B cell (primary cell): ENCODE measurements at places on chromosomes 1 and 21. TPM values are rescaled to one million over a fixed set of nuclear protein-coding genes. Genes with fewer than 3 reads are reported as not detected.

GRCh38 chr21:35882791-35883240, 177.5 kb downstream of the SETD4 start:
- H3K27me3 ChIP-seq = no peaks in the 10 kb centered on the region
- no peaks in the 10 kb centered on the region for H3K4me1 ChIP-seq
- H3K4me3 ChIP-seq = no peak overlapping the region
- no peaks in the 10 kb centered on the region for H3K36me3 ChIP-seq
- no peak for DNase-seq
- H3K27ac ChIP-seq = no peak overlapping the region

DNA sequence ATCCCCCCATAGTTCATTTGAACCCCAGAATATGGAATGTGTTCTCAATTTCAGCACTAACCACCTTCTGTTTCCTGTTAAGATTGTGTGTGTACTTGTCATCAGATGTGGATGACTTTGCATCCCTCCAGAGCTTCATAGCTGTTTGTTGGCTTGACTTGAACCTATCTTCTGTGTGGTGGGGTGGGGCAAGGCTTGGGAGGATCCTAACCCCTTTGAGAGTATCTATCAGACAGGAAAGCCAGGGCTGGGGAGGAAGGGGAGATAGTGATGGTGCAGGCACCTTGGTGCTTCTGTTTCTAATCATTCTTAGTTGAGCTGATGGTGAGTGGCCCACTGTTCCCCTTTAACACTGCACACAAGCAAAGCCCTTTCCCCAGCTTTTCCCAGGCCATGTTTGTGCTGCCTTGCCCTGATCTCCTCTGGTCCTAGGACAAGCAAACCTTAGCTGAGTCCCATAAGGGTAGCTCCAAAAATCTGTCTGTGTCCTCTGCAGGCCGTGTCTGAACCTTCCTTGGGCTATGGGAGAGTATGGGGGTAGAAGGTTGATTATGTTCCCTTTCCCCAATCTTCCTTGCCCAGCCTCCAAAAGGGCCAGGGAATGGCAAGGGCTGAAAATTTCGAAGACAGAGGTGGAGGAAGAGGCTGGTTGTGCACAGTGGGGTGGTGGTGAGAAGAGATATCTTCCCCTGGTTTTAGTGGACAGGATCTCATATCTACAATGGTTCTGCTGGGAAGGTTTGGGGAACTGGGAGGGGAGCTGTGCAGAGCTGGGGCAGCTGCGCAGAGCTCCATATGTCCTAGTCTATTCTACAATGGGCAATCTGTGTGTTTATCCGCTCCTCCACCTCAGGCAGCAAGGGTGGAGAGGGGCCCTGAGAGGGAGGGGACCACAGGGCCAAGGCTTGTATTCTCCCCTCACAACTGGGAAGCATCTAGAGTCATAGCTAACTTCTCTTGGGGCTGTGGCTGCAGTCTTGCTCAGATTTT, 1.4 kb downstream of the NHLH1 start:
- H3K4me3 ChIP-seq = no peak overlapping the region
- DNase-seq = no peak
- no peaks in the 10 kb centered on the region for H3K4me1 ChIP-seq
- H3K27me3 ChIP-seq = no peaks in the 10 kb centered on the region

- H3K27me3 ChIP-seq = no peaks in the 10 kb centered on the region
- no peaks in the 10 kb centered on the region for H3K4me1 ChIP-seq
- no peak for DNase-seq
- no peak overlapping the region for H3K4me3 ChIP-seq
These were observed 729.6 kb upstream of the PTBP2 start for GRCh38 chr1:95991787-95992520.

DNA sequence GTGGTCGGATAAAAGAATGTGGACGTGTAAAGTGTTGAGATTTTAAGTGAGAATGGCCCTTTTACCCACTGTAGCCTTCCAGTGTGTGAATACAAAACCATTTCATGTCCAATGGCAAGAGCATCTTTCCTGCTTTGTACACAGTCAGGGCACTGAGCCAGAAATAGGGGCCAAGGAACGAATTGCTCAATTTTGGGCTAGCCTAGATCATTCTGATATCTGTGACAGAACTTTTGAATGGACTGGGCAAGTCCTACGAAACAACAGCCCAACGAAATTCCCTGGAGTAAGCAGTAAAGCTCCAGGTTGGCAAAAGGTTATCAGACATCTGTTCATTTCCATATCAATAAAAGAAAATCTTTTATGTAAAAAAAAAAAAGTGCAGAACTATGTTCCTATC, 5.5 kb downstream of the KIF26B start:
- DNase-seq = no peak
- H3K4me1 ChIP-seq = peaks cover 15% of the 10 kb centered on the region
- H3K36me3 ChIP-seq = no peaks in the 10 kb centered on the region
- no peak overlapping the region for H3K4me3 ChIP-seq

DNA sequence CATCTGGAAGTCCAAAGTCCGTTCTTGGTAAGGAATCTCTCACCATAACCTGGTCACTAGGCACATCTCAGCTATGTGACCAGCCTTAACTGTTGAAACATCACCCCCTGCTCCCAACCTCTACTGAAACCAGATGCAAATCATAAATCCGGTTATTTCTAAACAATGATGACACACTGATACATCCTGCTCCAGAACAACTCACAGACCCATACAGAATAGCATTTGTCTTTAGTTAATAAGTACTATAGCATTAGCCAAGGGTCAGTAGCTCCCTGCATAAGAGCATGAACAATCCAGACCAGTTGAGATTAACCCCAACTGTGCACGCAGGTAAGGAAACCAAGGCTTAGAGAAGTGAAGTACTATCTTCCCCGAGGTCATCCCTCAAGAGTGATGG, 38.0 kb upstream of the KCTD3 start:
- no peak overlapping the region for H3K4me3 ChIP-seq
- H3K36me3 ChIP-seq = no peaks in the 10 kb centered on the region
- H3K4me1 ChIP-seq = no peaks in the 10 kb centered on the region

Gene SLC22A15
- 7.5 and 9.3 TPM in 2 replicates for total RNA-seq

Gene ADORA1
- not detected in 2 replicates for total RNA-seq

Gene HSD3B1
- total RNA-seq = not detected in 2 replicates

- no peaks in the 10 kb centered on the region for H3K36me3 ChIP-seq
- H3K27ac ChIP-seq = no peak overlapping the region
- no peaks in the 10 kb centered on the region for H3K4me1 ChIP-seq
- DNase-seq = no peak
These were observed 141.4 kb downstream of the PSMG1 start for GRCh38 chr21:39041816-39042215.

DNA sequence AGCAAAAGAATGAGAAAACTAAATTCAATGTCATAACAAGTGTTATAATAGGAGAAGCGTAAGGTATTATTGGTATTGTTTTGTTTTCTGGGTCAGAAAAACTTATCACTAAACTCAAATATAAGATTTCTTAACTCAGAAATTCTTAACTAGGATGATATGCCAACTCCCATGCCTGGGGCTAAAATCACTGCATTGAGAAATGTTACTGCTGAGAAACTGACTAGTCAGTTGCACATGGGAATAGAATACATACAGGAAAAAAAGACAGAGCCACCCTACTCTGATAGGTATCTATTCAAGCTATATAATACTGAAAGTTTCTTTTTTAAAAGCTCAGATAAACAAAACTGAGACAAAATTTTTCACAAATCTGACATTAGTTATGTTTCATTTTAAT, 56.3 kb downstream of the PRPF38A start:
- no peak overlapping the region for H3K4me3 ChIP-seq
- H3K27me3 ChIP-seq = no peaks in the 10 kb centered on the region
- H3K36me3 ChIP-seq = peaks cover 5% of the 10 kb centered on the region
- no peak for DNase-seq

Gene OR2M3
- total RNA-seq = not detected in 2 replicates

Gene DPT
- total RNA-seq = not detected in 2 replicates

Gene TINAGL1
- not detected in 2 replicates for total RNA-seq

Gene PUSL1
- 15.7 and 17.9 TPM in 2 replicates for total RNA-seq

DNA sequence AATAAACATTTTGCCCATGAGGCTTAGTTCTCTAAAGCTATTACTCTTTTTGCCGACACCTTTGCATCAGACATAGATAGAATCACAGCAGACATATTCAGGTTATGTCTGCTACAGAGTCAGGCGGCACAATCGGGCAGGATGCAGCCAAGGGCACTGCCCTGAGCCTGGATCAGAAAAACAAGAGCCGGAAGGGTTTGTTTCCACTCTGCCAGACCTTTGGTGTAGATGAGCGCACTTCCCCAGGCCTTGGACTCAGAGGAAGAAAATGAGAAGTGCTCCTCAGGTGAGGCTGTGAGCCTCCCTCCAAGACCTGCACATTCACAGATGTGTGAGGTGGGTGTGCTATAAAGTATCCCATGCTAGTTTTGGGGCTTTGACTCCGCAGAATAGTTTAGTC, 43.7 kb downstream of the GNG12 start:
- H3K36me3 ChIP-seq = no peaks in the 10 kb centered on the region
- no peak for DNase-seq
- no peak overlapping the region for H3K4me3 ChIP-seq
- H3K4me1 ChIP-seq = no peaks in the 10 kb centered on the region
- H3K27me3 ChIP-seq = no peaks in the 10 kb centered on the region
- no peak overlapping the region for H3K27ac ChIP-seq

DNA sequence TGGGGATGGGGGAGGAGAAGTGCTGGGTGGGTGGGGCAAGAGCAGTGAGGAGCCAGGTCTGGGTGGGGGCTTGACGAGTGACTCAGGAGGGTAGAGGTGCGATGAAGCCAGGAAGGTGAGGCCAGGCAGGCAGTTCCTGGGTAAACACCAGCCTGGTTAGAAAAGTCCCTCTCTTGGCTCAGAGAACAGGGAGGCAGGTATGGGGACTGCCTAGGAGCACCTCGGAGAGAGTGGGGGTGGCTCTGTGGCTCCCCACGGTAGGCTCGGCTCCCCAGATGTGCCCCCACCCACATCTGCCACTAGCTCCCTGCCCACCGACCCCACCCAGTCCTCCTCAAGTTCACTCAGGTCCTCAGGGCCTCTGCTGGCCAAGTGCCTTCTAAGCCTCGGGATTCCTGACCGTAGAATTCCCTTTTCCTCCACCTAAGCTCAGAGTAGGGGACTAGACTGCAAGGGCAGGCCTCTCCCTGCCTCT, 1.2 kb downstream of the HSPG2 start:
- no peak overlapping the region for H3K27ac ChIP-seq
- peaks cover 12% of the 10 kb centered on the region for H3K4me1 ChIP-seq
- no peak for DNase-seq
- no peak overlapping the region for H3K4me3 ChIP-seq
- H3K27me3 ChIP-seq = peaks cover 25% of the 10 kb centered on the region

GRCh38 chr1:162605225-162605927, 26.9 kb upstream of the DDR2 start:
- H3K27ac ChIP-seq = no peak overlapping the region
- H3K36me3 ChIP-seq = no peaks in the 10 kb centered on the region
- no peaks in the 10 kb centered on the region for H3K27me3 ChIP-seq
- H3K4me3 ChIP-seq = no peak overlapping the region
- DNase-seq = no peak

- H3K27ac ChIP-seq = no peak overlapping the region
- H3K4me3 ChIP-seq = no peak overlapping the region
- no peaks in the 10 kb centered on the region for H3K36me3 ChIP-seq
- peaks cover 11% of the 10 kb centered on the region for H3K4me1 ChIP-seq
- no peaks in the 10 kb centered on the region for H3K27me3 ChIP-seq
These were observed 106.5 kb upstream of the SLC2A1 start for GRCh38 chr1:43065191-43065590.

DNA sequence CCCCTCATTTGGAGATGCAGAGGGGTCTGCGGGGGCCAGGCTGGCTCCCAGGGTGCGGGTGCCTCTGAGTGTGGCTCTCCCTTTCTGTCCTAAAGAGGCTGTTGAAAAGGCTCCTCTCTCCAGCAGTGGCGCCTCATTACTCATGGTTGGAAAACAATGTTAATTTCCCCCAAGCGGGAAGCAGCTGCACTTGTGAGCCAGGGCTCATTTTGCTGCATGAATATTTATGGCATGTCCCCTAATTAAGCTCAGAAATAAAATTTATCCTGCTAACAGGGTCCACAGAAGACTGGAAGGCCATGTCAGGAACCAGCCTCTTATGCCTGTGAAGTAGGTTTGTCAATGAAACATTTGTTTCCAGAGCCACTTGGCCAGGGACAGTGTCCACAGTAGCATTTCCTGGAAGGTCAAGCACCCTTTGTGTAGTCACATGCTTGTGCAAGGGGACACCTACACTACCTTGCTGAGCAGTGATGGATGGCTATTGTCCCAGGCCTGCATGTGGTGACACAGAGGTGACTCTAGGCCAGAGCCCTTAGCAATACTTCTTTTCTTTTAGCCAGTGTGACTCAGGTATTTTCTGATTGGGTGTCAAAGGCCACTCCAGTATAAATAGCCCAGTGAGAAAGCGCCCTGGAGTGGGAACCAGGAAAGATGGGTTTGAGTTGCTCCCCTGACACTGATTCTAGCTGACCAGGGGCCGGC, 259.0 kb downstream of the FOXD2 start:
- H3K27ac ChIP-seq = no peak overlapping the region
- no peaks in the 10 kb centered on the region for H3K4me1 ChIP-seq
- H3K27me3 ChIP-seq = no peaks in the 10 kb centered on the region
- H3K4me3 ChIP-seq = no peak overlapping the region
- no peak for DNase-seq

Gene CNN3
- total RNA-seq = 17.2 and 21.1 TPM in 2 replicates

GRCh38 chr1:212013672-212014071, 21.7 kb downstream of the INTS7 start:
- no peak overlapping the region for H3K4me3 ChIP-seq
- no peak for DNase-seq
- H3K36me3 ChIP-seq = peaks cover 8% of the 10 kb centered on the region
- H3K27me3 ChIP-seq = no peaks in the 10 kb centered on the region
- H3K4me1 ChIP-seq = no peaks in the 10 kb centered on the region

Gene METTL25B
- 81.1 and 85.3 TPM in 2 replicates for total RNA-seq

Gene MLLT11
- 1.1 and 1.5 TPM in 2 replicates for total RNA-seq

Gene PCSK9
- not detected in 2 replicates for total RNA-seq

- no peak overlapping the region for H3K4me3 ChIP-seq
- no peaks in the 10 kb centered on the region for H3K27me3 ChIP-seq
- no peaks in the 10 kb centered on the region for H3K4me1 ChIP-seq
These were observed 28.0 kb upstream of the FOXO6 start for GRCh38 chr1:41333146-41333784.

- no peaks in the 10 kb centered on the region for H3K36me3 ChIP-seq
- DNase-seq = no peak
- no peak overlapping the region for H3K4me3 ChIP-seq
- H3K4me1 ChIP-seq = peaks cover 15% of the 10 kb centered on the region
These were observed 18.2 kb upstream of the STMN1 start for GRCh38 chr1:25924454-25924853.

GRCh38 chr1:154848983-154849382, 21.1 kb downstream of the KCNN3 start:
- no peaks in the 10 kb centered on the region for H3K4me1 ChIP-seq
- H3K27ac ChIP-seq = no peak overlapping the region
- no peak overlapping the region for H3K4me3 ChIP-seq
- no peaks in the 10 kb centered on the region for H3K27me3 ChIP-seq
- no peaks in the 10 kb centered on the region for H3K36me3 ChIP-seq
- no peak for DNase-seq

DNA sequence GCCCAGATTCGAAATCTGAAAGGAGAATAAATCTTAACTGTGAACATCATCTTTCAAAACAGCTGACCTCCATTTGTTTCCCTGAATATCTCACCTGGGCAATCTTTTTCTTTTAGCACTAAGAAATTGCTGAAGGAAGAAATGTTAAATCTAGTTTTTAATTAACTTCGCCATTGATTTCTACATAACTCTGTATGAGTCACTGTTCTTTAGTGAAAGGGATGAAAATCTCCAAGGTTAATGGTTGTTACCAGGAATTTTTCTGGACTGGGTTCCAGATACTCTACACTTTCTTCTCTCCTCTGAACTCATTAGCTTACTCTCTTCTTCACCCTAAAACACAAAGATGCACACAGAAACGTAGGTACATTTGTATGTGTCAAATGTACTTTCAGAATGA, 235.7 kb downstream of the BACH1 start:
- H3K4me3 ChIP-seq = no peak overlapping the region
- DNase-seq = no peak
- no peak overlapping the region for H3K27ac ChIP-seq
- no peaks in the 10 kb centered on the region for H3K36me3 ChIP-seq
